ENCODE measurements at places on chromosomes 6 and 20.
A peak's percentile ranks its signal among the peaks of the same experiment; 100 is the strongest.

GRCh38 chr6:96626759-96627364 is 63.9 kb downstream of the FHL5 start:
- DNase-seq: no peak

- peak; percentile 35 for DNase-seq
These were observed 19.9 kb downstream of the ATXN1 start for GRCh38 chr6:16741112-16742016.

DNA sequence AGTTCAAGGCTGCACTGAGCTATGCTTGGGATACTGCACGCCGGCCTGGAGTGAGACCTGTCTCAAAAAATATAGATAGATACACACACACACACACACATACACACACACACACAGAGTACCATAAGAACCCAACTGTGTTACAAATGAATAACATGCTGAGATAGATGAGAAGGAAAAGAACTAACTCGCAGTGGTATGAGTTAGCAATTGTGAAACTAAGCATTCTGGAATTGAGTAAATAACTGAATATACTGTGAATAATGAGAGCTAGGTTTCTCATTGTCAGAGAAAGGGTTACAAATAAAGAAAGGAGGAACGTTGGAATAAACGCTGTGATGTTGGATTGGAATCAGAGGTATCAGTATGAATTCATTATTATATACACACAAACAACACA is 14.6 kb upstream of the FAXC start:
- no peak for DNase-seq

DNA sequence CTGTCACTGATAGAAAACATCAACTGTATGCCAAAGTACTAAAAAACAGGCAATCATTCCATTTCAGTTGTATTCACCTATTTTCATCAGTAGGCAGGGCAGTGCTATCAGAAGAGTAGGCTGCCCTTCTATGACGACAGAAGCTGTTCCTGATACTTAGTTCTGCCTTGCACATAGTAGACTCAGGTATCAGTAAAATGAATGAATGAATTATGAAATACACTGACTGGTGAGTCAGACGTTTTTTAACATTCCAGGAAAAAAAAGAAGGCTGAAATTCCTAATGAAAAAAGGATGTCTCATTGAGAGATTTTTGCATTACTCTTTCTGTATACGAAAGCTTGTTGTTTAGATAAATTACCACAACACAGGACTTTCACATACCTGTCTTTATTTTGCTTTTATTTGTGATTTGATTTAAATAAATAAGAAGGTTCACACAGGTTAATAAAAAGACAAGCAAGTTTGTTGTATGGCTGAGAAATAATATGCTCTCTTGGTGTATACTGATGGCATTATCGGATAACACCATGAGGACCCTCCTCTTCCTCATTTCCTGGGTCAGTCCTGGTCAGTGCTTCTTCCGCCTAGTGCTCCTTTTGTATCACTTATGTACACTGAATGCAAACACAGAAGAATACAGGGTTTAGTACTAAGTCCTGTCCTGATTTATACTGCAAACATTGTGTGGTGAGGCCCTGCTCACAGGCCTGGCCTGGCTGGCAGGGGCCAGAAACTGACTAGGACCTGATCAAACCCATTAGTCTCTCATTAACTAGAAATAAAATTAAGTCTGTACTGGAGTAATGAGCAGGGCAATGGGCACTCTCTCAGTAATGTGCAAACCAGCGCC is 39.4 kb upstream of the SPDEF start:
- DNase-seq: no peak

DNA sequence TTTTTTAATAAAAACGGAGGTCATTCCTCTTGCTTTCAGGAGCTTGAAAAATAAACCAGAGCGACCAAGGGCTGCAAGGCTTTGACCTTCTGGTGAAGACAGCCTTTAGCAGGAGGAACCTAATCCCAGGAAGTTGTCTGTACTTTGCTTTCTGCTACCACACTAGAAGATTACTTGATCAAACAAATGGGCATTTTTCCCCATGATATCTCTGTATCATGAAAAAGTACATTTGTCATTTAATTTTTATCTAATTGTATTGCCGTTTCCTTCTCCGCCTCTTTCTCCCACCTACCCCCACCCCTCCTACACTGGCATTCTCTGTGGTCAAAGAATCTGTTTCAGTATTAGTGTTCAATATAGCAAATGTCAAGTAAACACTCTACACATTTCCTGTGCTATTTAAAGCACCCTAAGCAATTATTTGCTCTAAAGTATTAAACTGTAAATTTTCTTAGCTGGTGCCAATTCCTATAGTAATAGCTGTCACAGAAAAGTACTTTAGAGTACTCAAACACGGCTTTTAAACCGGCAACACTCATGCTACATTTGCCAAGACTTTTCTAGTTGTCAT is 29.7 kb downstream of the ATXN1 start:
- DNase-seq: peak; percentile 61

DNA sequence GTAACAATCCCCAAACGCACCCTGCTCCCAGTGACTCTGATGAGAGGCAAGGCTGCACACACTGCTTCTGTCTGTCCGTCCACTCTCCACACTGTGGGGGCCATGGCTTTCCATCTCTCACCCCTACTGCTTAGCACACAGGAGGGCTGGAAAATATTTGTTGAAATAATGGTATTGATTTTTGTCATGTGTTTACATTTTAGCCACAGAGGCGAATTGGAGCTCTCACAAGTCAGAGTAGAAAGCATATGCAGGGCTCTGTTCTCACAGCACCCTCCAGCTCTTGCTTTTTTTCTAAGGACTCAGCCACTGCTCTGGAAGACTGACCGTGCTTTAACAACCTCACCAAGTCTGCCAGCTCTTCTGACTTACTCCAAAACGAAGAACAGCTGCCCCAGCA is 273.8 kb downstream of the GMDS start:
- no peak for DNase-seq

DNA sequence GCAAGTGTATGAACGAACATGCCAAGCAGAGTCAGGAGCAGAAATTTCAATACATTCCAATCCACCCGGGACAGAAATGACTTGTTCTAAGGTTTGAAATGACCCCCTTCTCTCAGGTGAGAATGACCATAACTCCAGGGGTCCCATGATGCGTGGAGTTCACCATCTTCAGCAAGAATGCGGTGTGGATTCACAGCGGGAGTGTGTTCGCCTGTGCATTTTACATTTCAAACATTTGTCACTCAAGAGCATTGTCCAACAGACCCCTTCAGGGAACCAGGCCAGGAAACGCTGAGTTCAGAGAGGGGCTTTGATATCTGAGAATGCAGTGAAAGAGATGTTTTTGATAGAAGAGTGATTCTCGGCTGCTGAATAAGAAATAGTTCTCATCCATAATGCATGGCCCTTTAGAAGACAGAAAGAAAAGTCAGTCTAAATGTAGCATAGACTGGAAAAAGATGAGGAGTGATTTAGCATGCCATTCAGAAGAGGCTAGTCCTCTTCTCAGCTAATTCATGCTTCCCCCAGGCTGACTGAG is 200.3 kb upstream of the KCNG1 start:
- no peak for DNase-seq

DNA sequence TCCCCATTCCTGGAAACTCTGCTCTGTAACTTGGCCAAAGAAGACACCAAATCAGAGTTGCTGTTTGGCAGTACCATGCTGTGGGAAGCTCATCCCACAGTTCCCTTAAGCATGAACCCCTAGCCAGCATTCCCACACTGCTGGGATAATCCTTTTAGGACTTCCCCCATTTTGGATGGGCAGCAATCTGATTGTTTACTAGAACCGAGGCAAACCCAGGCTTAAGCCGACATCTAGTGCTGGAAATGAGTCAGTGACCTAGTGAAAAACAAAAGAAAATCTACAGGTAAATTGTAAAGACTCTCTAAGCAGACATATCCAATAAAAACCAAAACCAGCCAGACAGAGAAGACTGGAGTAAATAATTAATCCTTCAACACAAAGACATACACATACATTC is 5.2 kb downstream of the DNAH8 start:
- DNase-seq: no peak

DNA sequence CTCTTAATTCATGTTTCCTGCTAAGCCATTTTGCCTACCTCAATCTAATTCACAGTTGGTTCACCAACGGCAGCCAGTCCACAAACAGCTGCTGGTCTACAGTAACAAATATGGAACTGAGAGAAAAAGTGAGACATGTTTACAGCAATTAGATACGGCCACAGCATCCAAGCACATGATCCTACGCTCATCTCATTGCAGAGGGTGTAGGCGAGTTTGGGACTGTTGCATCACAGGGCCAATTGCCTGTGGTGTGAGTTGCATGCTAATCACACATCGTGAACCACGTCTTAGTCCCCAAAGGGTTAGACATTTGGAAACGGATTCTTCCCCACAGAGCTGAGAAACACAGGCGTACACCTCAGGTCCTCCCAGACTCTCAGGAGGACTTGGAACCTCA is 166.9 kb downstream of the EYA2 start:
- DNase-seq: no peak

GRCh38 chr6:109045493-109045892 is 49.2 kb downstream of the SESN1 start:
- DNase-seq: no peak

GRCh38 chr6:11392778-11393507 is 144.6 kb upstream of the TMEM170B start:
- no peak for DNase-seq

- no peak for DNase-seq
These were observed 346.9 kb upstream of the JAG1 start for GRCh38 chr20:11020712-11021111.

DNA sequence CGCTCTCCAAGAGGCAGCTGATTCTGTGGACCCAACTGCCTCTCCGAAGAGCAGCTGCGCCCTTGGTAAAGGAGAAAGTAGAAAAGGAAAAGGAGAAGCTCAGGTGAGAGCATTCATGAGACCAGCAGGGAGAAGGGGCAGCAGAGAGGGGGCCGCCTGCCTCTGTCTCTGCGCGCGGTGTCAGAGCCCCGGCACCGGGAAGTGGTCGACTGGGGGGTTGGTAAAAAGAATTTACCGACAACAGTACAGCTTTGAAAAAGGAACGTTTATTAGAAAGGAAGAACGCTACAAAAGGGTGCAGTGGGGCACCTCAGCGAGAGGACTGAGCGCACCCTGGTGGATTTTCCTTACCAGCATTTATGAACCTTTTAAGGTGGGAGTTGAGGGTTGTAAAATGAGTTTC is 61.9 kb downstream of the GPR6 start:
- DNase-seq: peak; percentile 29

GRCh38 chr6:107560657-107561056 is 70.7 kb downstream of the SOBP start:
- DNase-seq: no peak

Data from T-helper 2 cell treated with Interferon-gamma antibody and Interleukin-4, amounts not matched to agents 5 μg/mL and 100 μg/mL, for 36 hours (primary cell).